Coronary artery (tissue), 2 donors: ENCODE measurements at places on chromosomes 5 and 9.

DNA sequence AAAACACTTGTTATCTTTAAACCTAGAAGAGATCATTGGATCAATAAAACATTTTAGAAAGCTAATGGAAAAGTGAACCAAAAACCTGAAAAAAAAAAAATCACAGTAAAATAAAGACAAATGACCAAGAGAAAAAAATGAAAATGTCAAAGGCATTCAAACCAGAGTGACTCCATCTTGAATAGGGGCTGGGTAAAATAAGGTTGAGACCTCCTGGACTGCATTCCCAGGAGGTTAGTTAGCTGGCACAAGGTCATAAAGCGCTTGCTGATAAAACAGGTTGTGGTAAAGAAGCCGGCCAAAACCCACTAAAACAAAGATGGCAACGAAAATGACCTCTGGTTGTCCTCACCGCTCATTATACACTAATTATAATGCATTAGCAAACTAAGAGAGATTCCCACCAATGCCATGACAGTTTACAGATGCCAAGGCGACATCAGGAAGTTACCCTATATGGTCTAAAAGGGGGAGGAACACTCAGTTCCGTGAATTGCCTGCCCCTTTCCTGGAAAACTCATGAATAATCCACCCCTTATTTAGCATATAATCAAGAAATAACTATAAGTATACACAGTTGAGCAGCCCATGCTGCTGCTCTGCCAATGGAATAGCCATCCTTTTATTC, 116.7 kb upstream of the NEK6 start:
- no peak for DNase-seq

DNA sequence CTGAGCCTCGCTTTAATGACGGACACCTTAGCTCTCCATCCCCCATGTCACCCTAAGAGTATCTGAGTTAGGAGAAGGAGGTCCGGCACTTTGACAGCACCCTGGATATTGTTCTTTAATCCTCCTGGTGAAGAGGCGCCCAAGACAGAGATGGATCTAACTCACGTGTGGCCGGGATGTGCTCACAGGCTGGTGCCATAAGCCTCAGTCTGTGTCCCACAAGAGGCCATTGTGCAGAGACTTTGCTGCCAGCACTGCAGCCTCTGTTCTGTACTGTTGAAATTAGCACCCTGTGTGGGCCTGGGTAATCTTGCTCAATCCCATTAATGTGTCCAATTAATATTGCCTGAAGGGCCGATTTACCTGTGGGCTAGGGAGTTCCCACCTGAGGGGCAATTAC, 37.7 kb downstream of the NXNL2 start:
- DNase-seq: no peak

GRCh38 chr9:8611153-8611552, 811.6 kb upstream of the DMAC1 start:
- no peak for DNase-seq

DNA sequence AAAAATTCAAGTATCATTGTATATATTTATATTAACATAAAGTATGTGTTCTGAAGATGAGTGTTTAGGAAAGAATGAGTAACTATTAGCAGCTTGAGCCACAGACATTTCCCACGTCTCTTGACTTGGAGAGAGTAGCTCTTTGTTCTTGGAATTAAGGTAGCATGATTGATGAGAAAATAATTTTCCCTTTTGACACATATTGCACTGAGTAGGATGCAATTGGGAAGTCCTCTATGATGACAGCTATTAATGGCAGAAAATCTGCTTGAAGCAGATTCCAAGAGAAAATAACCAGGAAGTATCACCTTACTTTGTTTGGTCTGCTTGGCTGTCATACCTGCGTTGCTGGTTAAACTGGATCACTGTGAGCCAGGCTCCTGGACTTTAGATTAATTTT, 204.8 kb downstream of the TLE4 start:
- DNase-seq: no peak

GRCh38 chr5:167716126-167716775, 575.2 kb upstream of the WWC1 start:
- DNase-seq: no peak

DNA sequence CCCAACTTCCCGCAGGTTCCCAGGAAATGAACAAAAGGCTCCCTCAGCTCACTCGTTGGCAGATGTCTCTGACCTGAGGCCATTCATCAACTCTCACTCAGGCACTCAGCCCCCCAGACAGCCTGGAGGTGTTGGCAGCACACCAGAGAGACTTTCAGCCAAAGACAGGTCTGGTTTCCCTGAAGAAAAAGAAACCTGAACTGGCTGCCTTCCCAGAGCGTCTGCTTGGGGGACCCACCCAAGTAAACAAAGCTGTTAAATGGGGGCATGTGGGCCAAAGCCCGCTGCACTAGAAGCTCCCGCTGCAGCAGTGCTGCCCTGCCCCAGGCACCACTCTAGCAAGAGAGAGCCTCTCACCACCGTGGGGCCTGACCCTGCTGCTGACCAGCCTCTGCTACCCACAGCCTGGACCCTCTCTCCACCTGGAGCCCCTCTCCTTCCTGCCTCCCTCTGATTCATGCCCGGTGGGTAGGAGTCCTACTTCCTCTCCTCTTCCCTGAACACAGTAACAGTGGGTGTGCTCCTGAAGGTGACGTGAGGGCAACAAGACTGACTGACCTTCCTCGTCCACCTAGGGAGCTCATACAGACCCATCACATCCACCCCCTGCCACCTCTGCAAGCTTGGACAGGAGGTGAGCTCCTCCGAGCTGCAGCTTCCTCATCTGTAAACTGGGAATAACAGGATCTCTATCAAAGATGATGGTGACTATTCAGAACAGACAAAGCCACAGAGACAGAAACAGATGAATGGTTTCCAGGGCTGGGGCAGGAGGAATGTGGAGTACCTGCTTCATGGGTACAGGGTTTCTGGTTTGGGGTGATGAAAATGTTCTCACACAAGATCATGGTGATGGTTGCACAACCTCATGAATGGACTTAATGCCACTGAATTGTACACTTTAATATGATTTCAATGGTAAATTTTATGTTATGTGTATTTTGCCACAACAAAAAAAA, 31.0 kb upstream of the GABRP start:
- no peak for DNase-seq

GRCh38 chr9:33159777-33160127, 7.4 kb downstream of the B4GALT1 start:
- DNase-seq: peak; percentile 76

DNA sequence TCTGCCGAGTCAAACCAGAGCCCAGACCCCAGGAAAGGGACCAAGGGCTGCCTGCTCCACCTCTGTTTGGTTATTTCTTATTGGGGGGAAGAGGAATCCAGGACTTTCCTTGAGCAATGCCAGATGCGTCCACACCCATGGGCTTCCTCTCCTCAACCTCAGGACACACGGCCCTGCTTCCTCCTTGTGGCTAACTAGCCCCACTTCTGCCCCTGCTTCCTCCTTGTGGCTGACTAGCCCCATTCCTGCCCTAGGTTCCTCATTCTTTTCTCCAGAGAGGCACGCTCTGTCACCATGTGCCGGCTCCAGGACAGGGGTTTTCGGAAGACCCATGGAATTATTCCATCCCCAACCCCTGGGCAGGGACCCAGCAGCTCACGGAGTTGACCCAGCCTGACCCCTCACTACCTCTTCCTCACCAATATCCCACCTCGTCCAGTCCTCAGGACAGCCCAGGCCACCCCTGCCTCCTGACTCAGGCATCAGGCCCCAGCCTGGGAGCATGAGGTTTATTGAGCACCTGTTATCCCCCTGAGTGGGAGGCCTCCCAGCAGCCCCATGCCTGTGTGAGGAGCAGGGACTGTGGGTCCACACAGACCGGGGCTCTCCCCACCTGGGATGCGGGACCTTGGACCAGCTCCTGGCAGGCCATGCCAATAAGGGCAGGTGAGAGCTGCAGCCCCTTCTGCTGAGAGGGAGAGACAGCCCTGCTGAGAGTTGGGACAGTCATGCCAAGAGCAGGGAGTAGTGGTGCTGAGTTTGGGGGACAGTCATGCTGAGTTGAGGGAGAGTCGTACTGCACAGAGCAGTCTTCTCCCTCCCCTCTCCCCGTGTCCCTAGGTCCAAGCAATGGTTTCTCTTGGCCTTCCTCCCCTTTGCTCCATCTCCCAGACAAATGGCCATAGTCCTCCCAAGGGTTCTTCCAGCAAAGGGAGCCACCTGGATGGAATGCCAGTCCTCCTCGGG, 11.8 kb upstream of the FCN1 start:
- no peak for DNase-seq

GRCh38 chr9:129280236-129280622, 102.2 kb upstream of the IER5L start:
- DNase-seq: peak; percentile 45
